ENCODE measurements at places on chromosomes 3 and 15.
A peak's percentile ranks its signal among the peaks of the same experiment; 100 is the strongest.

- no peak for DNase-seq
These were observed 139.6 kb downstream of the TMCO5A start for GRCh38 chr15:38074029-38074428.

DNA sequence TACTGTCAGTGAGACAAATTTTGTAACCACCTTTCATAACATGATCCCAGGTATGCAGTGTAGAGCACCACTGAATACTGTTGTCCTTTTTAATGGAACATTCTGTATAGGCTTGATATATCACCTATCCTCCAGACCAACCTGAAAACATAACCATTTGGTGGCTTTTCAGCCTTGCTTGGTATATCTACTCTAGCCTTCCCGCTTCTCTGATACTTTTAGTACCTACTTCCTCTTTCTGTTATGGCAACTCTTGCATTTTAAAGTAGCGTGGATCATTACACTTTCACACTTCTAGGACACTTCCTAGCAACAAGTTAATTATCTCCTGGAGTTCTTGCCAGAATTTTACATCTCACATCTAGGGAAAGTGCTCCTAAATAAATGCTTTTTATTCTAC is 226.6 kb upstream of the ROBO1 start:
- DNase-seq: no peak

- no peak for DNase-seq
These were observed 88.3 kb downstream of the SOX14 start for GRCh38 chr3:137852391-137852830.

- no peak for DNase-seq
These were observed 46.4 kb upstream of the TSEN2 start for GRCh38 chr3:12437861-12438260.

DNA sequence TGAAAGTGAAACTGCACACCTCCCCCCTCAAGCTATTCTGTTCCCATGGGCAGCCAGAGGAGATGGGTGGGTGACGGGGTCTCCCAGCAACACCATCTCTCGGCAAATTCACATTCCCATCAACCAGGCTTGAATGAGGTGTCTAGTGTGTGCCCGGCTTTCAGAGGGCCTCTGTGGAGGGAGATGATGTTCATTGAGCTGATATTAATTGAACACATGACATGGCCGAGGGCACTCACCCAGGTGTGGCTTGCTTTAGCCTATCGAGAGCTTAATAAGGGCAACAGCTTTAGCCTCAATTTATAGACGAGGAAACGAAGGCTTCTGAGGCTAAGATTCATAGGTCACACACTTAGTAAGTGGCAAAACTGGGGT is 288.0 kb downstream of the UACA start:
- DNase-seq: no peak

DNA sequence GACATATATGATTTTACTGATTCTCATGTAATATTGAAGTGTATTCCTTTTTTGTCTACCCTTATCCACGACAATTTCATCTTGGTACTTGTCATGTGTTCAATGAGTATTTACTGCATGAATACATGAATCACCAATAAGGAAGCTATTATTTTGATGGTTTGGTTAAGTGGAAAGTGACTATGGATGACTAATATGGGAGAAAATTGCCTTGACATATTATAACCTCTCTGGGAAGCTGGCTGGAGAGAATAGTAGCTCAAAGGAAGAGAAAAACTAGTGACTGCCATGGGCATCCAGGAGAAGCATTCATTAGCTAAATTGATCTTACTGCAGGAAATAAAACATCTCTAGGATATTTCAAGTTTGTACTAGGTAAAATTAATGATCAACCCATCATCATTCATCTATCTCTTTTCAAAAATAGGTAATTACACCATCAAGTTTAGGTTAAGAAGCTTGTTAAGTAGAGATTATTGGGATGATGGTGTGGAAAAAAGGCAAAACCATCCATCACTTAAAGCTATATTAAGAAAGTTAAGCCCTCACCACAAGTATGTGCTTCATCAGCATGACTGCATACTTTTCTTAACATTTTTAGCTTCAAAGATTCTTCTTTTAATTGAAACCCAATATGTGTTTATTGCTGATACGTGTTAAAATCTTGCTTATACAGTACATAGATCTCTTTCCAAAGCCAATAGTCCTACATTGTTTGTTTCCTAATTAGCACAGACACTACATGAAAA is 455.2 kb upstream of the ARPP21 start:
- no peak for DNase-seq

GRCh38 chr3:51581524-51581923 is 43.0 kb downstream of the RAD54L2 start:
- no peak for DNase-seq

DNA sequence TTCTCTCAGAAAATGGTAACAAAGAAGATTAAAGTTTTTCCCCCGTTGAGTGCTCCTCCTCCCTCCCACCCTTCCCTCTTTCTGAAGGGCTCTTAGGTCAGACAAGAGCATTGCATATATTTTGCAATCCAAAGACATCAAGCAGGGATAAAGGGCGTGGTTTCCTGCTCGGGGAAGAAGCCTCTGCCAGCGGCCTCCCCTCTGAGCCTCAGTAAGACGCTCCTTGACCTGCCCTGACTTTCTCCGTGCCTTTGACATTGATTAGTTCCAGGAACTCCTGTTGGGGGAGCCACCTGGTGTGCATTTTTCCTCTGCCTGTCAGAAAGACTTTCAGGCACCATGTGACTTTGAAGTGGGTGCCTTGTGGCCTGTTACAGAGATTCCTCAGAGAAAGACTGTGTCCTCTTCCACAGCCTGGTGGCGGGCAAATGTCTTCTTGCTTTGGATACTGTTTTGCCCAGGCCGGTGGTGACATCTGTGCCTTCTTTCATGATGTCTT is 87.2 kb upstream of the TBL1XR1 start:
- DNase-seq: peak; percentile 19

DNA sequence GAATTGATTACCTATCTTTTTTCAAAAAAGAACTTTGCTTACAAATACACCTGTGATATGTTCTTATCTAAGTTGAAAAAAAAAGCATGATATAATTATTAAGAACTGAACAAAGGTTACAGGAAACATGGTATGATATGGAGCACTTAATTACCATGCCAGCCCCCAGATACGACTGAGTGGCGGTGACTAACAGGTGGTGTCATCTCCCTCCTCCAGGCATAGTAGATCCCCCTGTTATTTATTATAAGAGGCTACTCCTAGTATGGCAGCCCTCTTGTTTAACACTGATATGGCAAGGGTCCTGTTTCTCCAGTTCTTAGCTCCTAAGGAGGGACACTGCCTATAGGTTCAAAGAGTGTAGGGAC is 31.0 kb upstream of the TM4SF4 start:
- no peak for DNase-seq

Data from body of pancreas (tissue), 4 donors.